Central memory CD4-positive, alpha-beta T cell (primary cell): ENCODE measurements at places on chromosomes 11 and 22.

- no peak for DNase-seq
Measured at GRCh38 chr22:42716221-42716620, 4.4 kb downstream of the A4GALT start.

DNA sequence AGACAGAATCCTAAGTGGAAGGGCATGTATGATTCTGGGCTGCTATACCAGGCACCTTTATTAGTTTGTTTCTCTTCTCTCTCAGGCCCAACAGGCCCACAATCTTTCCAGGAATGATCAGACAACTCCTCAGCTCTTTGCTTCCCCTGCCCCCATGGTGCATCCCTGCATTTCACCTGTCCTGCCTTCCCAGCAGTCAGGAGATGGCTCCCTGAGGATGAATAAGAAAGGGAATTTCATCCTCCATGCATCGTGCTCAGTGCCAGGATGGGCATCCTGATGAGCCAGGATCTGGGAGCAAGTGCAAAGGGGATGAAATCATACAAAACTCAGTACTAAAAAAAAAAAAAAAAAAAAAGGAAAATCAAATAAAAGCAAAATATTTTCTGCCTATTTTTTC is 18.6 kb upstream of the NTM start:
- DNase-seq: no peak

DNA sequence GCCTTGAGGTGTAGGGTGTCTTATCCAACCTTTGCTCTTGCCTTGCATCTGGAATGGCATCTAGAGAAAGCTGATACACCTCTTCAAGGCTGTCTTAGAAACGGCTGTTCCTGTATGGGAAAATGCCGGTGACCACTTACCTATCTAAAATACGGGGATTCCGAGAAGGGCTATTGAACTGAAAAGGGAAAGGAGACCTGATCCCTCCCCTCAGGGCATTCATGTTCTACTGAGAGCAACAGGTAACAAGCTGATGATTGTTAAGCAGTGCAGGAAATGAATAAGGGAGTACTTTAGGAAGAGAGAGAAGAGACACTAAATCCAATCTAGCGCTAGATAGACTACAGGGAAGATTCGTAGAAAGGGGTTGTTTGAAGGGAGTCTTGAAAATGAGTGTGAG is 1388.1 kb downstream of the FAM181B start:
- DNase-seq: no peak

DNA sequence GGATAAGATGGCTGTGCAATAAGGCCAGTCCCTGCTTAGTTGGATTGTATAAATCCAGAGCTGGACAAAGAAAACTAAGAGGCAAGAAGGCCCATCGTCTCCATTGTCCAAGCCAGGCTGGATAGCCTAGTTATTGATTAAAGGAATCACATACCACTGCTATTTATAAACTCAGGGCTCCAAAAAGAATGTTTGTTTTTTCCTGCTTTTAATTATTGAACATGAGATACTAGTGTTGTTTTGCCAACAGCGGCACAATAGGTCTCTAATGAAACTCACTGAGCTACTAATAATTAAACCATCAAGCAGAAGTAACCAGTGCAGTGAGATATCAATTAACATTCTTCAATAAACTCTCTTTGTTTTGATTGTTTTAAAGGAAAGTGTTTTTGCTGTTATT is 259.7 kb downstream of the INSC start:
- no peak for DNase-seq

GRCh38 chr11:108501396-108501795 is 3.2 kb upstream of the POGLUT3 start:
- no peak for DNase-seq

GRCh38 chr22:33166206-33166605 is 108.0 kb upstream of the SYN3 start:
- no peak for DNase-seq

DNA sequence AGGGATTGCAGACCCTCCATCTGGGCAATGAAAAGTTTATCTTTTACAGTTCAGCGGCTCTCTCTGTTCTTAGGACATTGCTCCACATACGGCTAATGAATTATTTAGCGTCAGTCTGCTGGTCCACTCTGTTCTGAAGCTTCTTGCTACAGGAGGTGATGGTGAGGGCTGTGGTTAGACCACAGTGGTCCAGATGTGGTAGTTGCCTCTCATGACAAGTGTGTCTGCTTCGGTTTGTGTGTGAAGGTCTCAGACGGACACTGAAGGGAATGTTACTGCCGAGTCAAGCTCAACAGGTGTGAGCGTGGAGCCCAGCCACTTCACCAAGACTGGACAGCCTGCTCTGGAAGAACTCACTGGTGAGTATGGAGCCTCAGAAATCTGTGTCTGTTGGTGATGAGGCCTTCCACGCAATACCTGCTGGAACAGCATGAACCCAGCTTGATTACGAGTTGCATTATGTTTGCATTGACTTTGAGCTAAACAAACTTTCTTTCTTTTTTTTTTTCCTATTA is 220.8 kb downstream of the DBX1 start:
- DNase-seq: no peak

- DNase-seq: no peak
Measured at GRCh38 chr11:125393331-125393730, 102.7 kb downstream of the FEZ1 start.

GRCh38 chr22:23075050-23075449 is 4.7 kb downstream of the GNAZ start:
- DNase-seq: no peak

DNA sequence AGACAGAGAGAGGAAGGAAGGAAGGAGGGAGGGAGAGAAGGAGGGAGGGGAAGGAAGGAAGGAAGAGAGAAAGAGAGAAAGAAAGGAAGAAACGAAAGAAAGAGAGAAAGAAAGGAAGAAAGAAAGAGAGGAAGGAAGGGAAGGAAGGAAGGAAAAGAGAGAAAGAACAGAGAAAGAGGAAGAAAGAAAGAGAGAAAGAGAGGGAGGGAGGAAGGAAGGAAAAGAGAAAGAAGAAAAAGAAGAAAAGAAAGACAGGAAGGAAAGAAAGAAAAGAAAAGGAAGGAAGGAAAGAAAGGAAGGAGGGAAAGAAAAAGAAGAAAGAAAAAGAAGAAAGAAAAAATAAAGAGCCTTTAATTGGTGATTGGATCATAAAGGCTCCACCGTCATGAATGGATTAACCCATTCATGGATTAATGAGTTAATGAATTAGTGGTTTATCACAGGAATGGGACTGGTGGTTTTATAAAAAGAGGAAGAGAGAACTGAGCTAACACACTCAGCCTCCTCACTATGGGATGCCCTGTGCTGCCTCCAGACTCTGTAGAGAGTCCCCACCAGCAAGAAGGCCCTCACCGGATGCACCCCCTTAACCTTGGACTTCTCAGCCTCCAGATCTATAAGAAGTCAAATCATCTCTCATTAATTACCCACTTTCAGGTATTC is 9.0 kb upstream of the PLAAT2 start:
- DNase-seq: no peak

GRCh38 chr22:48079505-48080290 is 1317.2 kb downstream of the TBC1D22A start:
- no peak for DNase-seq

- no peak for DNase-seq
Measured at GRCh38 chr11:130189492-130190210, 30.1 kb downstream of the ST14 start.

- DNase-seq: no peak
Measured at GRCh38 chr11:121681550-121682268, 228.9 kb upstream of the SORL1-AS1 start.

DNA sequence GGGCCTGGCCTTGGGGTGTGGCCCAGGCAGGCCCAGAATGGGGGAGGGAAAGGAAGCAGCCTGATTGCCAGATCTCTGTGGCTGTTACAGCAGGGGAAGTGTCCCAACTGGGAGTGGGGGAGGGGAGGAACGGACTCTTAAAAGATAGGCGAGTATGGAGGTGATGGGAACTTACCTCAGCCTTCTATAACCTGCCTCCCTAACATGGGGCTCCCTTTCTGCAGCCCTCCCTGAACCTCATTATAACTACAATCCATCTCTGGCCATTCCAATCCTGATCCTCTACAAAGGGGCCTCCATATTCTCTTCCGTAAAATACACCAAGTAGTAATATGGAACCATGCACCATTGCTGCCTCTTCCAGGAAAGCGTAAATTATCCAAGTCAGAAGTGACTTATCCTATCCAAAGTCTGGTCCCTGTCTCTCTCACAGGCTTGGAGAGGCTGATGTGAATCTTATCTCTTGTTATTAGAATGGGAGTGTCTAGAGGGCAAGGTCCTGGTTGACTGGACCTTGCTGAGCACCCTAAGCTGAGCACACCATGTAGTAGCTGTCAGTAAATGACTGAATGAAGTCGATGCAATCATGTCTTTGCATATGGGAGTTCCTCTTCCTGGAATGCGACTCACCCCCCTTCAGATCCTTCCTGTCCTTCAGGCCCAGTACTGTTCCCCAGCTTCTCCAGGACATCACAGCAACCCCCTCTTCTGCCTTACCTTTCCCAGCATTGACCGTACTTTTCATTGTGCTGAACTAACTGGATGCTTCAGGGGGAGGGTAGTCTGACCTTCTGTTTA is 5.9 kb downstream of the RHOG start:
- no peak for DNase-seq

GRCh38 chr11:118569670-118570069 is 2.5 kb upstream of the ARCN1 start:
- DNase-seq: no peak

DNA sequence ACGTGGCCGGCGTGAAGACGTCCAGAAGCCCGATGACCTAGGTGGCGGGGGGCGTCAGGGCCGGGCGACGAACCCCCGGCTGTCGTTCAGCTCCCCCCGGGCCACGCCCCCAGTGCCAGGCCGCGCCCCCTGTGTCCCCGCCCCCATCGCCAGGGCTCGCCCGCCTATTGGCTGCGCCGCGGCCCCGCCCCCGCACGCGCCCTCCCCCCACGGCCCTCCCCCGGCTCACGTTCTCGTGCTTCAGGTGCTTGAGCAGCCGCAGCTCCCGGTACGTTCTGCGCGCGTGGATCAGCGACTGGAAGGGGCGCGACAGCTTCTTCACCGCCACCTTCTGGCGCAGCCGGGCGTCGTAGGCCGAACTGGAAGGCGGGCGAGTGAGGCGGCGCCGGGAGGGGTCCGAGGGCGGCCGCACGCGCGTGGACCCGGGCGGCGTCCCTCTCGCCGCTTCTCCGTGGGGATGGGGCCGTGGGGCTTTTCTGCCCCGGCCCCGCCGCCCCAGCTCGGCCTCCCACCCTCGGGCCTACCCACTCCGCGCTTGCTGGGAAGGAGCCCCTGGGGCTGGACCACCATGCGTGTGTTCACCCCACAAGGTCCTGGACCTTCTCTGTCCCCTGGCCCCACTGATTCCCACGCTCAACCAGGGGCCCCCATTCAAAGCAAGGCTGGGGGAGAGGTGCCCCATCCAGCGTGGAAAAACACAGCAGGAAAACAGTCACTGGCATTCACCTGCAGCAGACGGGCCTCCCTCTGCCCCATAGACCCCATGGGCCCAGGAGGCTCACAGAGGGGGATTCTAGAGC is 2.4 kb downstream of the MAPK11 start:
- peak; percentile 41 for DNase-seq

- no peak for DNase-seq
Measured at GRCh38 chr11:2531987-2532703, 87.3 kb downstream of the KCNQ1 start.

DNA sequence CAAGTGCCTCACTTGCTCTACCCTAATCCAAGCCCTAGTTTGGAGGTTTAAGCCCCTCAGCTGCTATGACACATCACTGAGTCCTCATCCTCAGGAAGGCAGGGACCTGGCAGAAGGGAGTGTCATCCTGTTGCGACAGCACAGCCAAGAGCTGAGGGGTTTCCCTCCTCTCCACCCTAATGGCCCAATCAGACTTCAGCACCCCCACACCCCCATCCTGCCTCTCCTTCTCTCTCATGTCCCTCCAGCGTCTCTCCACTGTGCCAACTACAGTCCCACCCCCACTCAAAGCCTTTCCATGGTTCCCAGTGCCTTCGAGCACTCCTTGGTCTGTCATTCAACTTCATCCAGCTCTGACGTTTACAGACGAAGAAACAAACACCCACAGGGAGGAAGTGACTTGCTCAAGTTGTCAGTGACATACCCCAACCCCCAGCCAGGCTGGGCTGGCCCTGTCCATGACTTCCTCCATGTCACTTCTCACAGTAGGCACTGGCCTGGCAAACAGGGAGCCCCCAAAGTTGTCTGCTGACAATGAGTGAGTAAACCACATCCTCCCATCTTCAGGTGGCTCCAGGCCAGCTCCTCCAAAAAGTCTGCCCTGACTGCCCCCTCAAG is 15.6 kb downstream of the ARAP1 start:
- peak; percentile 79 for DNase-seq

GRCh38 chr11:121833970-121834369 is 282.0 kb downstream of the BLID start:
- DNase-seq: no peak

- DNase-seq: no peak
Measured at GRCh38 chr11:69804769-69805508, 14.3 kb downstream of the FGF3 start.

- no peak for DNase-seq
Measured at GRCh38 chr11:105935791-105936190, 86.2 kb downstream of the MSANTD4 start.

DNA sequence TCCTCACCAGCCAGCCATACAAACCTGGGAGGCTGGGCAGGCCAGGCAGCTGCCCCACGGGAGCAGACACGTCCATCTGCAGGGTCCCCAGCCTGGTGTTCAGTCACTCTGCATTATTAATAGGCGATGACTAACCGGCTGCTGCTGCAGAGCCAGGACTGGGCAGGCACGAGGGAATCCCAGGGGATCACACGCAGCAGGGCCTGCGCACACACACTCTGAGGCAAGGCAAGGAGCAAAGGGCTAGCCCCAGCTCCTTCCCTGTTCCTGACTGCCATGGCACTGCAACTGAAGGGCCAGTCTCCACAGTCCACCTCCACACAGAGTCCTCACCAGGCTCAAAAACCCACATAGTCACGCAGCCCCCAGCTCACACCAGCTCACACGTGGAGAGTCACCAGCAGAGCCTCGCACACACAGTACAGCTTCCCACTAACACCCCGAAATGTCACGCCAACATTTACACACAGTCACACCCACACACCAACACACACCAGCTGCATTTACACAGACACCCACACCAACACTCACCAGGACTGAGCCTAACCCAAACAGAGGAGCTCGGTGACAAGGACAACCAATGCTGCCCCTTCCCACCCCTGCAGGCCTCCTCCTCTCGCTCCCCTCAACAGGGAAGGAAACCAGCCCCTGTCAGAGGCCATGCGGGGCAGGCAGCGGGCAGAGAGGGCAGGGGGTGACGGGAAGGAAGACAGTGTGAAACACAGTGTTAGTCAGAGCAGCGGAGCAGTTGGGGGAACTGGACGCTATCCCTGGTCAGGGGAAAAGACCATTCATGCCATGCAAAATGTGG is 47.3 kb downstream of the NRXN2 start:
- DNase-seq: no peak

GRCh38 chr11:128936606-128937251 is 5.9 kb downstream of the TP53AIP1 start:
- DNase-seq: no peak

DNA sequence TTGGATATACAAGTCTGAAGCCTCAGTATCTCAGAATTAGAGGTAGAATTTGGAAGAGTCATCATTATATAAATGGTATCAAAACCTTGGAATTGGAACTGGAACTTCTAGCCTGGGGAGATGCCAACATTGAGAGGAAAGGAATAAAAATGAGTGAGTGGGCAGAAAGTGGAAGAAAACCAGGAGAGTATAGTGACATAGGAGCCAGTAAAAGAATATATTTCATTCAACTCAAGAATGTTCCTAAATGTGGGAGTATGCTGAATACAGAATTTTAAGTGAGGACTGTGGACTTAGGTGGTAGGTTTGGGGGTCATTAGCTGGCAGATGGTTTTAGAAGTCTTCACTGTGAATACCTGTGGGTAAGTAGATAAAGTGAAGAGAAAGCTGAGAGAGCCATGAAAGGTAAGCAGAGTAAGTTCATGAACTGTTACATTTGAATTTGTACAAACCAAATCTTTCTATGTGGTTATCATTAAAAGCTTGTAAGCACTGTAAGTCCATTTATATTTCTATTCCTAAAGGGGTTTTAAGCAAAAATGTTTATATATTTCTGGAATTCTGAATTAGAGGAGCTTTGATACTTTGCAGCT is 60.2 kb downstream of the PDHX start:
- no peak for DNase-seq
